ENCODE measurements at places on chromosomes 5 and 9.

- DNase-seq, result no peak
Observed at GRCh38 chr5:171667341-171668096, 118.1 kb upstream of the SMIM23 start.

DNA sequence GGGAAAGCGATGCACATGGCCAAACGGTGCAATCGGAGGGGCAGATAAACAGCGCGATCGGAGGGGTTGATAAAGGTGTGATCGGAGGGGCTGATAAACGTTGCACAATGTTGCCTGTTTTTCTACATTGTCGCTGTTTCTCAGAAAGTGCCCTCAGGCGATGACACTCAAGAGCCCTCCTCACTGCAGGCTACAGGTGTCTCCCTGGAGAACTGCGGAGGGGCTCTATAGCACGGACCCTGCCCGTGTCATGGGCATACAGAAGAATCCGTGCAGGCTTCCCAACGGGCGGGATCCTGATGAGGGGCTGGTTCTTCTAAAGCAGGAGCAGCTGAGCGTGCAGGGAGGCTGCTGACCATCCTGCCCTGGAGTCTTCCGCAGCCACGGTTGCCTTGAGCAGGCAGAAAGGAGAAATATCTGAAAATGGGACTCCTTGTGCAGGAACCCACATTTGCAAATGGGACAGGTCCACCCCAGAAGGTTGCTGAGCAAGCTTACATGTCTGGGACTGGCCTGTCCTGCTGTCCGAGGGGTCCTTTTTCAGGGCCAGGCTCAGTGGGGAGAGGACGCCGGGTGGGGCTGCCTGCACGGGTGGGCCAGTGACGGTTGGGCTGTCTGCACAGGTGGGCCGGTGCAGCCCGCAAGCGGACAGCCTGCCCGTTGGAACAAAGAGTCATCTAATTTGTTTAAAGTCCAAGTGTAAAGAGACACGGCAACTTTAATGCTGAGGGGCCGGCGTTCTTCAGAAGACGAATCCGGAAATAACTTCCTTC is 25.1 kb upstream of the LPCAT1 start:
- no peak for DNase-seq

GRCh38 chr5:36985387-36985786 is 108.8 kb downstream of the NIPBL start:
- DNase-seq, result no peak

- DNase-seq, result no peak
Observed at GRCh38 chr5:14183187-14183939, 40.2 kb downstream of the TRIO start.

Measured in activated naive CD4-positive, alpha-beta T cell treated with anti-CD3 and anti-CD28 coated beads for 36 hours (primary cell).